ENCODE measurements at places on chromosomes 13 and 19. TPM values are rescaled to one million over a fixed set of nuclear protein-coding genes. Genes with fewer than 3 reads are reported as not detected.
A peak's percentile ranks its signal among the peaks of the same experiment; 100 is the strongest.

DNA sequence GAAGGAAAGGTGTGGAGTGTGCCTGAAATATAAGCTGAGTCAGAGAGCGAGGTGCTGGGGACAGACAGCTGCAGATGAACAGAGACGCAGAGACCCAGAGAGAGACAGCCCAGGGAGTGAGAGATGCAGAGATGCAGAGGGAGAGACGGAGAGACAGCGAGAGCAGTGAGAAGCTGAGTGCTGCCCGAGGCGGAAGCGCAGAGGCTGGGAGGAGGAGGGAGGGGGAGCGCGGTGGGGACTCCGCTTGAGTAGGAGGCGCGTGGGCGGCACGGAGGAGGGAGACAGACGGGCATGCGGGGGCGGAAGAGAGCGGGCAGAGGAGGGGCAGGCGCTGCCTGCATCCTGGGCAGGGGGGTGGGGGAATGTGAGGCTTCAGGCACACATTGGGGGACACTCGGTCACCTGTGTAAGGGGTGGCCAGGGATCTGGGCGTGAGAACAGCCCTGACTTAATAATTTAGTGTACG lies 25.7 kb downstream of the SLC8A2 start:
- peaks cover 37% of the 10 kb centered on the region for H3K27me3 ChIP-seq
- H3K36me3 ChIP-seq: no peaks in the 10 kb centered on the region
- peaks cover 25% of the 10 kb centered on the region for H3K4me1 ChIP-seq
- H3K27ac ChIP-seq: no peak overlapping the region
- no peak for DNase-seq

DNA sequence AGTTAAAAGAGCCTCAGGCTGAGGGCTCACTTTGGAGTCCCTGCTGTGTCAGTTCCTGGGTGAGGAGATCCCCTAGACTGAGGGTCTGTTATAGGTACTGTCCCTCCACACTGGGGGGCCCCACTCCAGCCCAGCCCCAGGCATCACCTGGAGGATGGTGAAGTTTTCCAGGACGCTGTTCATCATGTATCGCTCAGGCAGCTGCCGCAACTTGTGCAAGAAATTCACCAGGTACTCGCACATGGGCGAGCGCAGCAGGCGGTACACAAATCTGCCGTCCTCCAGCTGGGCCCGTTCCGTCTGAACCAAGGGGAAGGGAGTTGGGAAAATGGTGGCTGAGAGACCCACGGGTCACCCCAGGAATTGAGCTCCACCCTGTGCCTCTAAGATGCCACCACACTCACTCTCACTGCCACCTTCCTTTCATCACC lies 7.1 kb downstream of the CD37 start:
- H3K36me3 ChIP-seq: peaks cover 19% of the 10 kb centered on the region
- DNase-seq: no peak
- H3K27me3 ChIP-seq: no peaks in the 10 kb centered on the region
- no peak overlapping the region for H3K4me3 ChIP-seq

DNA sequence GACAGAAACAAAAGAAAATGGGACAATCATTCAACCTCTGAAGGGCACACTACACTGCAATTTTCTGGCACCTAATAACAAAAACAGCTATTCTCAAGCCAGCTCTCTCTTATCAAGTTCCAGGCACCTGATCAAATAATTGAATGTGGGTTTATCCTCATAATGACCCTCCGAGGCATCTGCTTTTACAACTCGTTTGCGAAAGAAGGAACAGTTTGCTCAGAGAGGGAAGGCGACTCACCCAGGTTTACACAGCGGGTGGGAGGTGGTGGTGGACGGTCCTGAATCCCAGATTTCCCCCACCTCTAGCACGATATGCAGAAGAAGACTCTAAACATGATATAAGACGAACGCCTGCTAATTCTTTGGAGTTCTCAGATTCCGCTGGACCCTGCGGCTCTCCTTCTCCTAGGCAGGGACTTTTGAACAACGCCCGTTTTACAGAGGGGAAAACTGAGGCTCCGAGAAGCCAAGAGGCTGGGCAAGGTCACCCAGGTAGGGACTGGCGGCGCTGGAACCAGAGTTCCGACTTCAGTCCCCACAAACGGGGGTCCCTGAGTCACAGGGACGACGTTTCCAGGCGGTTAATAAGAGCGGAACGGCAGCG lies 641 bp downstream of the SGTA start:
- peaks cover 15% of the 10 kb centered on the region for H3K36me3 ChIP-seq
- H3K27ac ChIP-seq: peak overlapping the region; percentile 93

DNA sequence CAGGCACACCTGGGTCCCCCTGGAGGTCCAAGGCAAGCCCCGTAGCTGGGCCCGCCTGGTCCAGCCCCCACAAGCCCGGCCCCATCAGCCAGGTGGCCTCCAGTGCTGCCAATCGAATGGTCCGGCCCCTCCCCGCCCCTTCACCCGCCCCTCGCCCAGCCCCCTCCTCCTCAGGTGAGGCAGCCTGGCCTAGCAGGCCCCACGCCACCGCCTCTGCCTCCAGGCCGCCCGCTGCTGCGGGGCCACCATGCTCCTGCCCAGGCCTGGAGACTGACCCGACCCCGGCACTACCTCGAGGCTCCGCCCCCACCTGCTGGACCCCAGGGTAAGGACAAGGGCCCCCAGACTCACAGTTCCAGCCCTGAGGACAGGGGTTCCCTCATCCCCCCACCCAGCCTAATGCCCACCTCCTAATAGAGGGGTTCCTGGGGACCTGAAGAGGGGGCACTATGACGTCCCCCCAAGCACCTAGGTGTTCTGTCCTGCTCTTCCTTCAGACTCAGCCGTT lies at the start of gene HPN:
Gene HPN, plus strand, starts transcription at position 174 of the 508 bp plus-strand sequence. CDS start 786 bp downstream, outside the sequence.
- H3K36me3 ChIP-seq: no peaks in the 10 kb centered on the region
- peaks cover 40% of the 10 kb centered on the region for H3K4me1 ChIP-seq
- peak within 1 kb of the TSS; percentile 1 for H3K4me3 ChIP-seq
- H3K27me3 ChIP-seq: peaks cover 4% of the 10 kb centered on the region

GRCh38 chr13:21069561-21070004 lies 8.2 kb upstream of the LATS2 start:
- H3K4me3 ChIP-seq: no peak overlapping the region
- DNase-seq: peak; percentile 80
- H3K27ac ChIP-seq: no peak overlapping the region

DNA sequence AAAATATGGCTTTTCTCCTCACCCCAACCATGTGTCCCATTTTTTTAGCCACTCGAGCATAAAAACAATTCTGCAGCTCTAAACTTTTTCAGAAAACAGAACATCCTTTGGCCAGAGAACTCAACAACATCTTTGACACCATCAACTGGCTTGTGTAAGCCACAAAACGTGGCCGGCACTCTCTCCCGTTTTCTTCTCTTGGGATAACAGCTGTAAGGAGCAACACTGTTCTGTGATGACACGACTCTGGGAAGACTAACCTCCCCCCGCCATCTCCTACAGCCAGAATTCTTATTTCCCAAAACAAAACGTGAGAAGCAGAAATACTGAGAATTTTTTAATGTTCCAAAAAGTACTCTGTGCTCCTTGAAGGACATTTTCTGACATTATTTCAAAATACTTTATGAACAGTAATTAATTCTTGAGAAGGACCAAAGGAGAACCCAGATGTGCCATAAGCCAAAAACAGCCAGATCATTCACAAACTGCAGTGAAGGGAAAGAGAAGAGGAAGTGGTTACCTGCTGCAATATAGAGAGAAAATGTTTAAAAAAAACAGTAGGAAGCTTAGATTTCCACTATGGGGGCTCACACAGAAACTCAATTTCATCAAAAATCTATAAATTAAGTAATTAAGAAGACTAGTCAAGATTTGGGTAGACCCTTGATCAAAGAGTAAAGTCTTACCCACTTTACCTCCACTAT lies 25.8 kb downstream of the COL4A1 start:
- no peaks in the 10 kb centered on the region for H3K4me1 ChIP-seq
- no peak overlapping the region for H3K27ac ChIP-seq
- H3K4me3 ChIP-seq: no peak overlapping the region
- H3K36me3 ChIP-seq: no peaks in the 10 kb centered on the region

DNA sequence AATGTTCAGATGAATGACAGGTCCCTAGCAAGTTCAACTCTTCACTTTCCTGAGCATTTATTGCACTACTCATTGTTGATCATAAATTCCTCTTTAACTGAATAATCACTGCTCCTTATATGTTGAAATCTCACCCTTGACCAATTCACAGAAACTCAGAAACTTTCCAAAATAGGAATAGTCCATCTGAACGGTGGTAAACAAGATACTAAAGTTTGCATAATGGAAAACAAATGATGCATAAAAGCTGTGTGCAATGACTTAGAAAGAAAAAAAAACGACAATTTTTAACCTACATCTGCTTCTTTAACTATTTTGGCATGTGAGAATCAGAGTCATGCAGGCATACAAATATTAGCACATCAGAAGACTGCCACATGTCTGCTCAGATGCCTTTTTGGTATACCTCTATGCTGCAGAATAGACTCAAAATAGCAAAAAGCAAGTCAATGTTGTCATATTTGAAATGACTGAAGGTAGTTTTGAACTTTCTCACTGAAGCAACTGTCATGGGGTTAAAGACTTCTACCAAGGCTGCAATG lies 34.8 kb downstream of the SLC10A2 start:
- H3K27ac ChIP-seq: no peak overlapping the region
- no peaks in the 10 kb centered on the region for H3K4me1 ChIP-seq
- H3K27me3 ChIP-seq: no peaks in the 10 kb centered on the region
- no peak for DNase-seq
- no peaks in the 10 kb centered on the region for H3K36me3 ChIP-seq

DNA sequence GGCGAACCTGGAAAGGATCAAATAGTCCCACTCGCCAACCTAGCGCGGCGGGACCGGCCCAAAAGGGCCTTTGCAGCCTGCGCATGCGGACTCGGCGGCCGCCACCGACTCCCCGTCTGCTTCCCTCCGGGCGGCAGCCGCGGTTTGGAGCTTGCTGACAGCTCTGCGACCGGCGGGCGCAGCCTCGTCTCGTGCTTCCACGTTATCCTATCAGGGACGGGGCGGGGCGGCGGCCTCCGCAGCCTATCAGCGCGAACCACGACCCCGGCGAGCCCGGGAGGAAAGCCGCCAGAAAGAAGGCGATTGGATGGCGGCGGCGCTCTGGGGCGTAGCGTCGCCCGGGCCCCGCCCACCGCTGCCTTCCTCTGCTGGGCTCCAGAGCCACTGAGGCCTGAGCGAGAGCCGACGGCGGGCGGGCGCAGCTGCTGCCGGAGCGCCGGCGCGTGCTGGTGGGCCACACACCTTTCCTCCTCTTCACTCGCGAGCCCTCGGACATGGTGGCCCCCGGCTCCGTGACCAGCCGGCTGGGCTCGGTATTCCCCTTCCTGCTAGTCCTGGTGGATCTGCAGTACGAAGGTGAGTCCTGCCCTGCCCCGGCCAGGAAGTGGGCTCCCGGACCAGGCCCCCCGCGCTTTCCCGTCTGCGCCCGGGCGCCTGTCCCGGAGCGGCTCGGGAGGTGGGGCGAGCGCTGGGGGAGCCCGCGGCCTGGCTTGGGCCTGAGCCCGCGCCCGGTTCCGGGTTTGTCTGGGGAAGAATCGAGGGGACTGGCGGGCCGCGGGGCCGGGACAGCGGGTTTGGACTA lies at the start of gene DNAJC3:
Gene DNAJC3, plus strand, starts transcription at position 378 of the 802 bp plus-strand sequence. Its CDS starts 117 bp downstream, at position 495.
- H3K4me1 ChIP-seq: peaks cover 41% of the 10 kb centered on the region
- no peaks in the 10 kb centered on the region for H3K27me3 ChIP-seq
- peak; percentile 97 for DNase-seq
- peak within 1 kb of the TSS; percentile 94 for H3K27ac ChIP-seq

- no peak for DNase-seq
- H3K27me3 ChIP-seq: no peaks in the 10 kb centered on the region
- no peaks in the 10 kb centered on the region for H3K4me1 ChIP-seq
- H3K27ac ChIP-seq: no peak overlapping the region
- no peak overlapping the region for H3K4me3 ChIP-seq
- peaks cover 20% of the 10 kb centered on the region for H3K36me3 ChIP-seq
Observed at GRCh38 chr19:38093587-38093986, 130.4 kb downstream of the DPF1 start.

DNA sequence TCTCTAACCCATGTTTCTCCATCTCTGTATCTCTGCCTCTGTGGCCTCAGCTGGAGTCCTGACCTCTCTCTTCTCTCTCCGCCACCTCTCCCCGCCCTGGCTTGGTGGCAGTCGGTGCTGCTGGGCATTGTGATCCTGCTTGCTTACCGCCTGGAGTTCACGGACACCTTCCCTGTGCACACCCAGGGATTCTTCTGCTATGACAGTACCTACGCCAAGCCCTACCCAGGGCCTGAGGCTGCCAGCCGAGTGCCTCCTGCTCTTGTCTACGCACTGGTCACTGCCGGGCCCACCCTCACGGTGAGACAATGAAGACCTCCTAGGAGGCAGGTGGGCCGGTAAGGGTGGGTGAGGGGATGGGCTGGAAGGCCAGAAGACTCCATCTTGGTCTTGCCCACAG lies 4.2 kb downstream of the PLPPR2 start:
- no peak overlapping the region for H3K4me3 ChIP-seq
- no peaks in the 10 kb centered on the region for H3K27me3 ChIP-seq
- DNase-seq: no peak
- H3K27ac ChIP-seq: no peak overlapping the region

DNA sequence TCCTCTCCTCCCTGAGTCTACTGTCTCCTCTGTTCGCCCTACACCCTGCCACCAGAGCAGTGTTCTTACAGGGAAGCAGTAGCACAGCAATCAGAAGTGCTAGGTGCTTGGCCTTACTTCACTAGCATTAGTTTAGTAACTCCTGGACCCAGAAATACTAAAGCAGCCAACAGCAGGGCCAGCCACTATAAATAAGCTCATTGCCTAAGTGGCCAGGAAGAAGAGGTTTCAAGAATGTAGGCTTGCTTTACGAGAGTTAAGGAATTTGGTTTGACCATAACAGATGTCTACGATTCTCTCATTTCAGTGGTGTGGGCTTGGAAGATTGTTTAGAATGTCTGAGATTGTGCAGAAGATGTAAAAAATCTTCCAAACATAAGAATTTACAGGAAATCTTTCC lies 103.3 kb downstream of the ZAR1L start:
- peaks cover 97% of the 10 kb centered on the region for H3K36me3 ChIP-seq
- DNase-seq: no peak
- H3K4me1 ChIP-seq: no peaks in the 10 kb centered on the region
- H3K4me3 ChIP-seq: no peak overlapping the region
- H3K27ac ChIP-seq: no peak overlapping the region
- H3K27me3 ChIP-seq: no peaks in the 10 kb centered on the region

GRCh38 chr19:56942756-56943155 lies 102.2 kb upstream of the PEG3 start:
- no peaks in the 10 kb centered on the region for H3K27me3 ChIP-seq
- H3K36me3 ChIP-seq: no peaks in the 10 kb centered on the region
- H3K4me3 ChIP-seq: no peak overlapping the region
- no peaks in the 10 kb centered on the region for H3K4me1 ChIP-seq
- DNase-seq: no peak
- H3K27ac ChIP-seq: no peak overlapping the region

GRCh38 chr13:33624740-33625139 lies 193.2 kb upstream of the RFC3 start:
- H3K27me3 ChIP-seq: no peaks in the 10 kb centered on the region
- DNase-seq: no peak
- no peak overlapping the region for H3K4me3 ChIP-seq
- no peak overlapping the region for H3K27ac ChIP-seq
- no peaks in the 10 kb centered on the region for H3K4me1 ChIP-seq

GRCh38 chr19:55377356-55378131 lies 918 bp downstream of the TMEM190 start:
- no peak for DNase-seq
- no peaks in the 10 kb centered on the region for H3K36me3 ChIP-seq
- H3K4me3 ChIP-seq: no peak overlapping the region

- no peaks in the 10 kb centered on the region for H3K4me1 ChIP-seq
- no peak overlapping the region for H3K27ac ChIP-seq
- no peak overlapping the region for H3K4me3 ChIP-seq
- H3K36me3 ChIP-seq: no peaks in the 10 kb centered on the region
- no peak for DNase-seq
- no peaks in the 10 kb centered on the region for H3K27me3 ChIP-seq
Observed at GRCh38 chr13:74043237-74043636, 91.0 kb downstream of the KLF12 start.

MBD3L3 gene
- not detected for polyA plus RNA-seq

PET100 gene
- polyA plus RNA-seq: 386 TPM

VSIG10L gene
- polyA plus RNA-seq: 0.73 TPM

ZNF524 gene
- polyA plus RNA-seq: 62.3 TPM

CEACAM16 gene
- not detected for polyA plus RNA-seq

ARHGAP35 gene
- polyA plus RNA-seq: 5.4 TPM

APC2 gene
- not detected for polyA plus RNA-seq

SLC10A2 gene
- not detected for polyA plus RNA-seq
